SW480 (cell line): ENCODE measurements at places on chromosomes 1 and 21.
A peak's percentile ranks its signal among the peaks of the same experiment; 100 is the strongest.

DNA sequence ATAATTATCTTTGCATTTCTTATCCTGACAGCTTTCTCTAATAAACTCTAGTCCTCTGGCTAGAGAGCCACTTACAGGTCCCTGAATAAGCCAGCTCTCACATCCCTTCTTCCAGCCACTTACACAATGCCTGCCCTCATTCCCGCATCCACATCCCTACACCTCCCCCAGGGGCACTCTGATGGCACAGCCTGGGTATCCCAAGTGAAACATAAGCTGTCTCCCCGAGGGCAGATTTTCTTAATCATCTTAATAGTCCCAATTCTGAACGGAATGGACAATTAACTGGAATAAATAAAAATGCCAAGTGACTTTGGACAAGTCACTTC, 4.9 kb downstream of the RHOC start:
- DNase-seq, result no peak

DNA sequence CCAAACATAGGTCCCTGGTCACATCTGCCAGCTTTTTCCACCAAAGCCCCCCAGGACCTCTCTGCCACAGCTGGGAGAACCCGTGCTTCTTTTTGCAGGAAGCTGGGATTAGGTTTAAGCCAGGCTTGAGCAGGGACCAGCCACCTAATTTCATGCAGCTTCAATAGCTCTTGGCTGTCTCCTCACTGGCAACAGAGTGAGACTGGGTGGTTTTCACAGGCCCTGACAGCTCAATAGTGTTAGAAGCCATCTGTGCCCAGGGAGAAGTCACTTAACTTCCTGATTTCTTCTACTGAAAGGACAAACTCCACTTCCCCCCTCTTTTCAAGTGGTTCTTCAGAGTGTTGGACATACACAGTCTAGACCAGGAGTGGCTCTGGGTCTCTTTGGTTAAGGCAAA, 20.4 kb upstream of the SRSF4 start:
- DNase-seq, result no peak

- DNase-seq, result no peak
These were observed 710.2 kb downstream of the AMY1C start for GRCh38 chr1:104459886-104460285.

DNA sequence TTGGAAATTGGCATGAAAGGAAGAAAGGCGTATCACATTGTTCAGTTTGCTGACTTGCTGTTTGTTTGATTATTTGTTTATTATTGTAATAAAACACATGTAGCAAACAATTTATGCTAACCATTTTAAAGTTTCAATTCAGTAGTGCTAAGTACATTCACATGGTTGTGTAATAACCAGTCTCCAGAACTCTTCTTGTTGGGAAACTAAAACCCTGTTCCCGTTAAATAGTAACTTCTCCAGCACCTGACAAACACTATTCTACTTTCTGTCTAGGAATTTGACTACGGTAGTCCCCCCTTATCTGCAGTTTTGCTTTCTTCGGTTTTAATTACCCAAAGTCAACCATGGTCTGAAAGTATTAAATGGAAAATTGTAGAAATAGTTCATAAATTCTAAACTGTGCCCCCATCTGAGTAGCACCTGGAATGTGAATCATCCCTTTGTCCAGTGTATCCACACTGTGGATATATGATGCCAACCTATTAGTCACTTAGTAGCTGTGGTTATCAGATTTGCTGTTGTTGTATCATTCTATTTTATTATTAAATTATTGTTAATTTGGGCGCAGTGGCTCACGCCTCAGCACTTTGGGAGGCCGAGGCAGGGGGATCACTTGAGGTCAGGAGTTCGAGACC, 5.5 kb downstream of the MORC3 start:
- no peak for DNase-seq

- no peak for DNase-seq
These were observed 94.3 kb upstream of the MPC2 start for GRCh38 chr1:168031198-168031597.

- no peak for DNase-seq
These were observed 14.9 kb downstream of the OLFML2B start for GRCh38 chr1:162008799-162009198.

GRCh38 chr1:214844319-214844718, 238.2 kb upstream of the KCNK2 start:
- DNase-seq, result no peak

GRCh38 chr1:170687621-170688020, 23.7 kb downstream of the PRRX1 start:
- no peak for DNase-seq

DNA sequence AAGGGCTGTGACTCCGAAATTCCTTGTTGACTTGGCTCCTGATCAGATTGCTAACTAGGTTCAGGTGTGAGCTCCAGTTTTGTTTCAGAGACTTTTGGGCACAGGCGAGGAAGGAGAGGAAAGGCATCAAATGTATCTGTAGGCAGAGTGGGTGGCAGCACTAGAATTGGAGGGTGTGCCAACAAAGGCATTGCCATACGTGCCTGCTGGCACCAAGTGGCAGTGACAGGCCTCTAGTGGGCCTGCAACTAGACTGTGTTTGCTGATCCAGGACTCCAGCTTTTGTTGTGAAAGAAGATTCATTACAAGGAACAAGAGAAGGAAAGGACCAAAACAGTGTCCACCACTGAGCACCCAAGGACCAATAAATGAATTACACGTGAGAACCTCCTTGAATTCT, 79.5 kb downstream of the TM2D1 start:
- DNase-seq, result no peak

DNA sequence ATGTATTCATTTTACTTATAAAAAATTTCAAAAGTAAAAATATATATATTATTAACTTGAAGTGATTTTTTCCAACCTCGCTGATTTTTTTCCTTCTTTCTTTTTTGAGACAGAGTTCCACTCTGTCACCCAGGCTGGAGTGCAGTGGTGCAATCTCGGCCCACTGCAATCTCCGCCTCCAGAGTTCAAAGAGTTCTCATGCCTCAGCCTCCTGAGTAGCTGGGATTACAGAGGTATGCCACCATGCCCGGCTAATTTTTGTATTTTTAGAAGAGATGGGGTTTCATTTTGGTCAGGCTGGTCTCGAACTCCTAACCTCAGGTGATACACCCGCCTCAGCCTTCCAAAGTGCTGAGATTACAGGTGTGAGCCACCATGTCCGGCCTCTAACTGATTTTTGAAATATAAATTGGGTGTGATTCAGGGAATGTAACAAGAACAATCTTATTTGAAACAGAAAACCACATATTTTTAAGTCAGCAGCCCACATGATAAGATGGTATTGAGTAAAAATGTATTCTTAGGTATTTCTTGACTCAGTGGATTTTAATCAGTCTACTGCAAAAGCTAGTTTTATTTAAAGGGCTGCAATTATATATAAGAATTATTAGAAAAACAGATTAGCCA, 30.0 kb downstream of the ZBTB8B start:
- no peak for DNase-seq

DNA sequence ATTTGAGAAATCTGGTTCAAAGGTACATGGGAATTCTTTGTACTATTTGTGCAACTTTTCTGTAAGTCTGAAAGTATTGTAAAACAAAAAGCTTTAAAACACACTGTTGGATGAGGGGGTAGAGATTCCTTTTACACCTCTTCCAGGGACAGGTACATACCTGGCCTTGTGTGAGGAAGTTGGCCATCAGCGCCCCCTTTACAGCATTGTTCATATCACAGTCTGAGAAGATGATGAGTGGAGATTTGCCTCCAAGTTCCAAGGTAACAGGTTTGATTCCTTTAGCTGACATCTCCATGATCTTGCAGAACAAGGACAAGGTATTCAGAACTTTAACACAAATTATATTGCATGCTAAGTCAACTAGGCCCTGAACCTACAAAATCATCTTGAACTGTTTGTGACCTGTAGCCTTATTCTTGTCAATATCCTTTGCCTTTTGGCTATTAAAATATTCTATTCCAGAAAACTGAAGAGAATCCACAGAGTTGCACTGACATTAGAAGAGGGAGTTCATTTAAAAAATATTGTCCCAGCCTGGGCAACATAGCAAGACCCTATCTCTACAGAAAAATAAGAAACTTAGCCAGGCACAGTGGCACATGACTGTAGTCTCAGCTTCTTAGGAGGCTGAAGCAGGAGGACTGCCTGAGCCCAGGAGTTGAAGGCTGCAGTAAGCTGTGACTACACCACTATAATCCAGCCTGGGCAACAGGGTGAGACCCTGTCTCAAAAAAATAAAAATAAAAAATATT, 18.9 kb downstream of the ALDH9A1 start:
- DNase-seq, result no peak

- no peak for DNase-seq
These were observed 48.2 kb upstream of the BTG3 start for GRCh38 chr21:17660862-17661261.

DNA sequence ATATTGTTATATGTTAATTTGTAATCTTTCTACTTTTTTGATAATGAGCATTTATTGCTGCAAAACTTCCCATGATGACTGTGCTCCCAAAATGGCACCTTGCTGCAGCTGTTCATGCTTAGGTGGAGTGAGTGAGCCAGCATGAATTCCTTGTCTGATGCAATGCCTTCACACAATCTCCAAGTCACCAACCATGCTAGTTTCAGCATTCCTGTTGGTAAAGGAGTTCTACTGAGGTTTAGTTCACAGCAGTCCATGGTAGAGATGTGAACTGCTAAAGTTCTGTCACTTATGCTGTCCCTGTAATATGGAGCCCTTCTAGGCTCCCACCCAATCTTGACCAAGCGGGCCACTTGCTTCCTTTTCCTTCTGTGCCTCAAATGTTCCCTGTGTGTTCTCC, 26.2 kb upstream of the PRKACB start:
- no peak for DNase-seq

DNA sequence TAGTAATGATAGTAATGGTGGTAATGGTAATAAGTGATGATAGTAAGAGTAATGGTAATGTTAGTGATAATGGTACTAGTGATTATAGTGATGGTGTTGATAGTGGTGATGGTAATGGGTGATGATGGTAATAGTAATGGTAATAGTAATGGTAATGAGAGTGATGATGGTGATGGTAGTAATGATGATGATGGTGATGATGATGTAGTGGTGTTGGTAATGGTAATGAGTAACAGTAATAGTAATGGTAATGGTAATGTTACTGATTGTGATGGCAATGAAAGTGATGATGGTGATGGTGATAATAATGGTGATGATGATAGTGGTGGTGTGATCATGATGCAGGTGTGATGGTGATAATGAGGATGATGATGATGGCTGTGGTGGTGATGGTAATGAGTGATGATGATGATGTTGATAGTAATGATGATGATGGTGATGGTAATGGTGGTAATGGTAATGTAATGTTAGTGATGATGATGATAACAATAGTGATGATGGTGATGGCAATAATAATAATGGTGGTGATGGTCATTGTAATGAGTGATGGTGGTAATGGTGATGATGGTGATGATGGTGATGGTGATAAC, 235.0 kb downstream of the MATN1 start:
- DNase-seq, result no peak

GRCh38 chr1:66168948-66169671, 364.8 kb upstream of the SGIP1 start:
- peak; percentile 64 for DNase-seq

DNA sequence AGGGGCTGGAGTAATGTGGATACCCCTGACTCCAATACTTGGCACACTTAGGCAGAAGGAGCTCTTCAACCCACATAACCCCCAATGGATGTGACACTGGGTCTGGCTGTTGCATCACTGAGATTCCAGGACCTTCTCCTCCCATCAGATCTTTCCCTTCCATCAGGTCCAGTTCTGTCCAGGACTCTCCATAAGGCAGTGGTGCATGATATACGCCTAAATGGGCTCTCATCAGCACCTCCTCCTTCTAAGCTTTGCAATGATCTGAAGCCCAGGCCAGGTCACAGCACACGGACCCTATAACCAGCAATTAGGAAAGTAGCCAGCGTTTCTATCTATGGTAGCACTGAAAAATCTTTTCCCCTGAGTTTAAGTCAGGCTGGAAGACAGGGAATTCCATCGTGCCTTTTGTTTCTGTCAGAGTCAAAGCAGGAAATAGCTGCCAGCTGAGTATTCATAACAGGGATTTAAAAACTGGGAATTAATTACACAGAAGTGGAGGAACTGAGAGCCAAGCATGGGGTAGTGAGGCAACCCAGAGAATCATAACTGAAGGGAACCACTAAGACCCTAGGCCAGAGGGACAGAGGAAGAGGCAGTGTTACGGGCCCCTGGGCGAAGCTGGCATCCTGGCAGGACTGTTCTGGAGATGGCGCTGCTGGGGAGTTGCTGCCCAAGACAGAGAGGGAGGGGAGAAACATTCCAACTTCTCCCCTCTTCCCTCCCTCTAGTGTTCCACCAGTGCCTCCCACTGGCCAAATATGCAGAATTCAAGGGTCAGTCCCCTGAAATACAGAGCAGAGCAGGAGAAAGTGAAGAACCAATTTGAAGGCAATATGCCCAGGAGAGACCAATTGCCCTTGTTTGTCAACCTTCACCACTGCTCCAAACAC, 37.5 kb upstream of the HOOK1 start:
- no peak for DNase-seq

DNA sequence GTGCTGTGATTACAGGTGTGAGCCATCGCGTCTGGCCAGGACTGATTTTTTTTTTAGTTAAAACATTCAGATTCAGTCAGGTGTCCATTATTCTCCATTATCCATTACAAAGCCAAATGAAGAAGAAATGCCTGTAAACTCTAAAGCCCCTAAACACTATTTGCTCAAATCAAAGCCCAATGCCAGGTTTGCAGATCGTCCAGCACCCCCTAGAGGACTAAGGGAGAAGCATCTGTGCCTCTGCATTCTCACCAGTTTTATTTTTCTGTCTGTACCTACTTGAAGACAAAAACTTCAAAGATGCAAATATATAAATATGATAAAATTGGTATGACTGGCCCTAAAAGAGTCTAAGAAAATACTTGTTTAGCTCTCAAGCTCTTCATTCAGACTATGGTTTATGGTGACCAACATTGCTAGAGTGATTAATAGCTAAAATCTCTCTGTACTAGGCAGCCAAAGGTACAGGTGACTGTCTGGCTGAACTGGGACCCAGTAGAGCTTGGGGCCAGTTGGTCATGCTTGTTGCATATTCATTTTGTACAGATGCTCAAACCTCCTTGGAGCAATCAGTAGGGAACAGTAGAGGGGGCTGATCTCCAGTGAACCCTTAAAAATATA, 138.4 kb downstream of the SYT2 start:
- peak; percentile 31 for DNase-seq

DNA sequence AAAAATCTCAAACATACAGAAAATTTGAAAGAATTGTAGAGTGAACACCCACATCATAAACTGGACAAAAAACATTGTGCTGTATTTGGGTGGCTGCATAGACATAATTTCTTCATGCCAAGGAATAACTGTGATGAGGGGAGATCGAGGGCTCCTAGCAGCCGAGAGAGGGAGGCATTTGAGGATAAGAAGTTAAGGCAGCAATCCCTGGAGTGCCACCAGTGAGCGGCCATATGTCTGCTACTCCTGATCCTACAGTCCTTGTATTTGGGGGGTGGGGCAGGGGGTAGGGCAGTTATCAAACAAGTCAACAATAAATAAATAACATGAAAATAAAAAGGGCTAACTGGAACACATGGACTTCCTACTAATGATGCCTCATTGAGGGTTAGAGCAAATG, 54.5 kb downstream of the ATP5PO start:
- no peak for DNase-seq

GRCh38 chr1:243748706-243749283, 101.2 kb downstream of the AKT3 start:
- DNase-seq, result peak; percentile 71
